ENCODE measurements at places on chromosomes 1 and 21. TPM values are rescaled to one million over a fixed set of nuclear protein-coding genes. Genes with fewer than 3 reads are reported as not detected.
A peak's percentile ranks its signal among the peaks of the same experiment; 100 is the strongest.

SYT14 gene
- total RNA-seq: not detected

GRCh38 chr1:157580179-157580827, 17.6 kb downstream of the FCRL4 start:
- no peak for DNase-seq
- H3K4me1 ChIP-seq: no peaks in the 10 kb centered on the region
- no peak overlapping the region for H3K4me3 ChIP-seq
- no peaks in the 10 kb centered on the region for H3K36me3 ChIP-seq

- H3K4me1 ChIP-seq: peaks cover 52% of the 10 kb centered on the region
- peak; percentile 68 for DNase-seq
- peak overlapping the region; percentile 91 for H3K27ac ChIP-seq
- H3K36me3 ChIP-seq: no peaks in the 10 kb centered on the region
- H3K4me3 ChIP-seq: peak overlapping the region; percentile 90
- H3K27me3 ChIP-seq: no peaks in the 10 kb centered on the region
These were observed 812 bp downstream of the CACHD1 start for GRCh38 chr1:64470665-64471217.

- H3K27ac ChIP-seq: no peak overlapping the region
- no peaks in the 10 kb centered on the region for H3K36me3 ChIP-seq
- DNase-seq: no peak
- H3K4me3 ChIP-seq: no peak overlapping the region
- H3K27me3 ChIP-seq: peaks cover 25% of the 10 kb centered on the region
These were observed 10.6 kb downstream of the FCMR start for GRCh38 chr1:206911064-206911663.

All from suprapubic skin (tissue), 4 donors.